ENCODE measurements at places on chromosomes 2 and 18. TPM values are rescaled to one million over a fixed set of nuclear protein-coding genes. Genes with fewer than 3 reads are reported as not detected.

Gene CNGA3
- not detected for total RNA-seq

Gene TCF23
- not detected for total RNA-seq

Gene TUBA3E
- not detected for total RNA-seq

Gene SERPINB4
- not detected for total RNA-seq

Gene BCL2
- total RNA-seq = 4.1 TPM

Gene PIEZO2
- 11.9 TPM for total RNA-seq

Gene ACMSD
- 78.2 TPM for total RNA-seq

Gene TACR1
- total RNA-seq = not detected

Gene ANO7
- total RNA-seq = 0.81 TPM

Gene CNTNAP5
- not detected for total RNA-seq

Gene KCNJ3
- total RNA-seq = 1.5 TPM

Gene PPP1R1C
- total RNA-seq = 8.3 TPM

Gene MRO
- total RNA-seq = 2.3 TPM
